ENCODE measurements at places on chromosomes 4 and X.

GRCh38 chrX:118569676-118570075 is 74.1 kb downstream of the DOCK11 start:
- DNase-seq: no peak

- DNase-seq: no peak
Observed at GRCh38 chrX:95860127-95860526, 824.5 kb upstream of the DIAPH2 start.

GRCh38 chrX:11059933-11060332 is 51.2 kb upstream of the HCCS start:
- DNase-seq: no peak

- DNase-seq: no peak
Observed at GRCh38 chr4:47482326-47482725, 2.7 kb upstream of the ATP10D start.

GRCh38 chr4:66178906-66179305 is 508.6 kb upstream of the EPHA5 start:
- no peak for DNase-seq

- no peak for DNase-seq
Observed at GRCh38 chrX:2650865-2651264, 40.2 kb upstream of the CD99 start.
